ENCODE measurements at places on chromosomes 13 and 19. TPM values are rescaled to one million over a fixed set of nuclear protein-coding genes. Genes with fewer than 3 reads are reported as not detected.

GRCh38 chr13:25502031-25502430, 130.3 kb downstream of the ATP8A2 start:
- no peak overlapping the region for H3K4me3 ChIP-seq
- no peak overlapping the region for H3K27ac ChIP-seq
- H3K36me3 ChIP-seq, result no peaks in the 10 kb centered on the region

ZNF382 gene
- 5.4 TPM for polyA plus RNA-seq

DNA sequence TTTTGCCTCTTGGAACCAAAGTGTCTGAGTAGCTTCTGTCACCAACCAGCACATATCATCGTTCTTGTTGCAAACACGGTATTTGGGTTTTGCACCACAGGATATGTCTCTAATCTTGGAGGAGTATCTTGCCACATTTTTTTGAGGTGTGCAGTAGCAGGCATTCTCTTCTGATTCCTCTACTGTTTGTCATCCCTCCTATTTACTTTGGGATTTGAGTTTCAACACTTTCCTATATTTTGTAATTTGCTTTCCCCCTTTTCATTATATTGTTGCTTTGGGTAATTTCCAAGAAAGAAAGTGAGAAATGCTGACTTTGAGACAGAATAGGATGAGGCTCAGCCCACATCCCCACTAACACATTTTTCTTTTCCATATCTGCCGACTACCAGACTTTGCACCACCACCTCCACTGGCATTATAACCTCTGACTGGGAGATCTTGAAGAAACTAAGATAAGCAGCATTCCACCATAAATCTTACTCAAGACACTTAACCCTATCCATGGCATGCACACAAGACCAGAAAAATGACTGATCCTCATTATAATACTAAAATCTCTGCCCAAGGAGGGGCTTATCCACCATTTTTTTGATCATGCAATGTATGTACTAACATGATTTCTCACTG, 12.0 kb upstream of the DZIP1 start:
- peak; percentile 68 for DNase-seq
- no peak overlapping the region for H3K4me3 ChIP-seq
- peaks cover 5% of the 10 kb centered on the region for H3K4me1 ChIP-seq
- H3K36me3 ChIP-seq, result no peaks in the 10 kb centered on the region
- H3K27ac ChIP-seq, result peak overlapping the region; percentile 56

DNA sequence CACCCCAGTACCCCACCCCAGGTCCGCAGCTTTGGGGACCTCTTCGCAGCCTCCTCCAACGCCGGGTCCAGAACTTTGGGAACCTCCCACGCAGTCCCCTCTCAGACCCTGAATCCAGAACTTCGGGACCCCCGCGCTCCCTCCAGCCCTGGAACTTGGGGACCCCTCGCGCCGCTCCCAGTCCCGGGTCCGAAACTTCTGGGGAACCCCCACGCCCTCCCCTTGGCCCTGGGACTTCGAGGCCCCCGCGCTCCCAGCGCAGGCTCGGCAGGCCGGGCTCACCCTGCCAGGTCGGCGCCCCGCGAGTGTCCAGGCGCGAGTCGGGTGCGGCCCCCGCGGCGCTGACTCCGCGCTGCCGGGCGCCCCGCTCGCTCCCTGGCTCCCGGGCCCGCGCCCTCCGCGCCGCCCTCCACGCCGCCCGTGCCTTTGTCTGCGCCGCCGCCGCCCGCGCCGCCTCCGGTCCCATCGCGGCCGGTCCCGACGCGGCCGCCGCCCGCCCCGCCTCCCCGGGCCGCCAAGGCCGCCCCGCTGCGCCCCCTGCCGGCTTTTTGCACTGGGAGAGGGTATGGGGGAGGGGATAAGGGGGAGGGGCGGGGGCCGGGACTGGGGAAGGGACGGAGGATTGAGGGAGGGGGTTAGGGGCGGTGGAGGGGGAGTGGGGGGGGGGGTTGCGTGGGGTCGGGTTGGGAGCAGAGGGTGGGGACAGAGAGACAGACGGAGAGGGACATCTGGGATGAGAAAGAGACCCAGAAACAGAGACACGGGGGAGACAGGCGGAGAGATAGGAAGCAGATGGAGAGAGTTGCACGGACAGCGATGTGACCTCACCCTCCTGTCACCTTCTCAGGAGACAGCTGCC, at the start of gene HOMER3:
Gene HOMER3, minus strand, starts transcription at position 449 of the 859 bp plus-strand sequence. CDS start 2,235 bp downstream, outside the sequence.
- H3K36me3 ChIP-seq, result no peaks in the 10 kb centered on the region
- peaks cover 15% of the 10 kb centered on the region for H3K4me1 ChIP-seq
- H3K27me3 ChIP-seq, result peaks cover 10% of the 10 kb centered on the region

DNA sequence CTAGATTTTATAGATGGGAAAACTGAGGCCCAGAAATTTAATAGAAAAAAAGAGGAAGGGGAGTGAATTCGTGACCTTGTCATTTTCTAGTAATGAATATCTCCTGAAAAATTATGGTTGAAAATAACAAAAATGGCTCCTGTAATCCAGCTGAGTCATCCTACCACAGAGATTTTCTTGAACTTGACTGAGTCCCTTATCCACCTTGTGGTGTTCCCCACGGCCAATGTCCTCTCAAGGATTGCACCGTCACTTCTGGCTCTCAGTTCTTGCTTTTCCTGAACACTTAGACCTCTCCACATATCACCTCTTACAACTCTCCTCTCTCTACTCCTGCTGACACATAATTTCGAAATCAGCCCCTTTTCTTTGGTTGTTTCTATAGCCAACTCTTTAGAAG, 1.2 kb upstream of the KATNAL1 start:
- no peak overlapping the region for H3K4me3 ChIP-seq
- no peaks in the 10 kb centered on the region for H3K4me1 ChIP-seq
- H3K27me3 ChIP-seq, result no peaks in the 10 kb centered on the region
- no peak overlapping the region for H3K27ac ChIP-seq
- peak; percentile 69 for DNase-seq

DNA sequence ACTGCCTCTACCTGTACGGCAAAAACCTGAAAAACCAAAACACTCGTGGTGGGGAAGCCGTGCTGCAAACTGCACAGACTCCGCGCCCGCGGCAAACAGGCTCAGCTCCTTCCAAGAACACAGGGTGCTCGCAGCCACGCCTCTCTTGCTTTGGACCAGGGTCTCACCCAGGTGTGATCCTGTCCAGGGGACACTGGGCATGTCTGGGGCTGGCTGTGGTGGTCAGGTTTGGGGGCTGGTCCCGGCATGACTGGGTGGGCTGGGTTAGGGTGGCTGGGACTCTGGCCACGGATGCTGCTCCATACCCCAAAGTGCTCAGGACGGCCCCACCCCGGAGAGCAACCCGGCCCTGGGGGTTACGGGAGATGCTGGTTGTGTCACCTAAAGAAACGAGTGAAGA, 13.9 kb downstream of the GPX4 start:
- H3K27ac ChIP-seq, result no peak overlapping the region
- H3K4me1 ChIP-seq, result peaks cover 13% of the 10 kb centered on the region
- peaks cover 79% of the 10 kb centered on the region for H3K36me3 ChIP-seq
- no peaks in the 10 kb centered on the region for H3K27me3 ChIP-seq
- H3K4me3 ChIP-seq, result no peak overlapping the region

DNA sequence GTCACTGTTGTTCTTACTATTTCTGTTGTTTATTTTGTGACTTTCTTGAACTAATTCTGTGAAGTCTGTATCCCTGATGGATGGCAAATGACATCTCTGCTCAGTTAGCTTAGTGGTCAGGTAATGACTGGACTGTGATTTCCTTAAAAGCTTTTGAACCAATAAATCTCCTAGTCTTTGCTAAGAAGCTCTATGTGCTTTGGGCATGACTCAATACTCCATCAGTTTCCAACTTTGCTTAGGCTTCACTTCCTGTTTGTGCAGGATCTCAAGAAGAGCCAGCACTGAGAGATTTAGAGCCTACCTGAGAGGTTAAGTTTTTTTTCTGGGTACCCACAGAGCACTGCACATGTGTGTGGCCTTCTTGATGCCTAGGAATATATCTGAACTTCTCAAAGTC, 329.7 kb upstream of the HTR2A start:
- no peaks in the 10 kb centered on the region for H3K36me3 ChIP-seq
- no peaks in the 10 kb centered on the region for H3K27me3 ChIP-seq
- H3K4me3 ChIP-seq, result no peak overlapping the region
- H3K4me1 ChIP-seq, result no peaks in the 10 kb centered on the region

GRCh38 chr13:42815681-42816080, 34.3 kb downstream of the FAM216B start:
- no peak overlapping the region for H3K27ac ChIP-seq
- DNase-seq, result no peak

GRCh38 chr19:1929021-1929742, 11.8 kb upstream of the CSNK1G2 start:
- peak overlapping the region; percentile 44 for H3K4me3 ChIP-seq
- DNase-seq, result peak; percentile 71
- H3K4me1 ChIP-seq, result peaks cover 11% of the 10 kb centered on the region
- no peaks in the 10 kb centered on the region for H3K27me3 ChIP-seq
- H3K27ac ChIP-seq, result peak overlapping the region; percentile 73

GRCh38 chr13:89490661-89491060, 1819.5 kb downstream of the SLITRK5 start:
- H3K27ac ChIP-seq, result no peak overlapping the region
- no peaks in the 10 kb centered on the region for H3K36me3 ChIP-seq
- H3K27me3 ChIP-seq, result no peaks in the 10 kb centered on the region

DNA sequence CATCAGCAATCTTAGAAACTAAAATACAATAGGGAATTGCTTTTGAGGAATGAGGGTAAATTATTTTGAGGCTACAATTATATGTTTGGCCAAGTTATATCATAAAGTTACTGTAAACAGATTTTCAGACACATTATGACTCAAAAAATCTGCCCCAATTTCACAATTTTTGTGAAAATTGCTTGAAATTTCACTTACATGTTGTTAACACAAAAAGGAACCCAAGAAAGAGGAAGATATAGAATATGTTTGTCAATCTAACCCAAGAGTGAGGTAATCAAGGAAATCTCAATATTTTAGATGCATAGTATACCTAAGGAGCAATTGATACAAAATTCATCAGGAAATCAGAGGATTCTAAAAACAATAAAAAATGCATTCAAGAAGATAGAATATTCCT, 73.9 kb upstream of the FNDC3A start:
- no peaks in the 10 kb centered on the region for H3K27me3 ChIP-seq
- H3K27ac ChIP-seq, result no peak overlapping the region
- DNase-seq, result no peak
- no peaks in the 10 kb centered on the region for H3K4me1 ChIP-seq

- H3K27me3 ChIP-seq, result no peaks in the 10 kb centered on the region
- no peak overlapping the region for H3K27ac ChIP-seq
- H3K4me1 ChIP-seq, result no peaks in the 10 kb centered on the region
- H3K36me3 ChIP-seq, result no peaks in the 10 kb centered on the region
- no peak for DNase-seq
Measured at GRCh38 chr13:111873676-111874178, 193.2 kb upstream of the SOX1 start.

- H3K36me3 ChIP-seq, result no peaks in the 10 kb centered on the region
- no peaks in the 10 kb centered on the region for H3K4me1 ChIP-seq
- H3K27me3 ChIP-seq, result no peaks in the 10 kb centered on the region
- DNase-seq, result peak; percentile 29
- no peak overlapping the region for H3K27ac ChIP-seq
Measured at GRCh38 chr19:31214086-31214485, 135.2 kb downstream of the TSHZ3 start.

GRCh38 chr19:40314656-40315055, 29.5 kb upstream of the AKT2 start:
- H3K36me3 ChIP-seq, result peaks cover 6% of the 10 kb centered on the region
- DNase-seq, result no peak
- H3K27me3 ChIP-seq, result no peaks in the 10 kb centered on the region
- no peak overlapping the region for H3K27ac ChIP-seq

EBI3 gene
- 4.2 TPM for polyA plus RNA-seq

DNA sequence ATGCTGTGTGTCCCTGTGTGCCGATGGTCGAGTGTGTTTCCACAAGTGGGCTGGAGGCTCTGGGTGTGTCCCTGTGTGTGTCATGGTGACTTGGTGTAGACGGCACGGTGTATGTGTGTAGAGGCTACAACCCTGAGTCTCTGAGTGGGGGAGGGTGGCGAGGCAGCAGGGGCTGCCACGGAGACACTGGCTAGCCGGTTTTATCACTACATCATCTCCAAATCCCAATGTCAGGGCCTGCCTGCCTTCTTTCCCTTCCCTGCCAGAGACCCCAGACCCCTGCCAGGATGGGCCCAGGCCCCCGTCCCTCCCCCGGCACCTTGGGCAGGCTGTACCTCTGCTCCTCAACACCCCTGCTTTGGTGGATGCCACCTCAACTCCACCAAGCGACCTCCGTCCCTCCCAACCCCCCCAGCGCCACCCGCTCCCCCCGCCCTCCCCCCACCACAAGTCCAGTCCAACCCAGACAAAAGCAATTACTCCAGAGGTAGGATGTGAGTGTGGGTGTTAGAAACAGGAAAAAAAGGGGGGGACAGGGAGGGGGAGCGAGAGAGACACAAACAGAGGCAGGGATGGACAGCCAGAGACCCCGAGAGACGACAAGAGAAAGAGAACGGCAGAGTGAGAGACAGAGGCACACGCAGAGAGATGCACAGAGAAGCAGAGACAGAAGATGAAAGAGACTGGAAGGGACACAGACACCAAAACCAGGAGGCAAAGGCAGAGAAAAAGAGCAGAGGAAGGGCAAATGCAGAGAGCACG, 21.6 kb upstream of the POU2F2 start:
- H3K4me1 ChIP-seq, result peaks cover 2% of the 10 kb centered on the region
- H3K27me3 ChIP-seq, result peaks cover 75% of the 10 kb centered on the region
- H3K4me3 ChIP-seq, result no peak overlapping the region
- H3K36me3 ChIP-seq, result no peaks in the 10 kb centered on the region

DNA sequence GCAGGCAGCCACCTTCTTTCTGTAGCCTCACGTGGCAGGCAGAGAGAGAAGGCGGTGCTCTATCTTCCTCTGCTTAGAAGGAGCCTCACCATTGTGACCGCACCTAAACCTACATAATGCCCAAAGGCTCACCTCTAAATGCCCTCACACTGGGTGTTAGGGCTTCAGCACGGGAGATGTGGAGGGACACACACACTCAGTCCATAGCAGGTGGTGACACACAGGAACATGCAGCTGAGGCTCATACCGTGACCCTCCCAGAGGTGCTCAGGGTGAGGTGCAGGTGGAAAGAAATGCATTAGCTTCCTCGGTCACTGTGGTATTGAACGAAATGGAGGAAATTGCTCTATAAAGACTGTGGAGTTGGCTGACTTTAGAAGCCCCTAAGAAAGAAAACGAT, 37.7 kb upstream of the TUBGCP3 start:
- DNase-seq, result no peak
- no peak overlapping the region for H3K4me3 ChIP-seq

- H3K27me3 ChIP-seq, result no peaks in the 10 kb centered on the region
- no peaks in the 10 kb centered on the region for H3K36me3 ChIP-seq
- no peaks in the 10 kb centered on the region for H3K4me1 ChIP-seq
- H3K27ac ChIP-seq, result no peak overlapping the region
Measured at GRCh38 chr13:107200491-107200890, 632.6 kb upstream of the ARGLU1 start.

All from large intestine (tissue), 12 donors.